ENCODE measurements at places on chromosomes 5 and 9. TPM values are rescaled to one million over a fixed set of nuclear protein-coding genes. Genes with fewer than 3 reads are reported as not detected.

GRCh38 chr9:84919440-84919839 is 249.9 kb downstream of the NTRK2 start:
- H3K4me3 ChIP-seq, result no peak overlapping the region
- DNase-seq, result no peak
- H3K36me3 ChIP-seq, result no peaks in the 10 kb centered on the region
- no peaks in the 10 kb centered on the region for H3K4me1 ChIP-seq
- no peak overlapping the region for H3K27ac ChIP-seq

GRCh38 chr9:131449276-131449675 is 53.4 kb upstream of the POMT1 start:
- peak overlapping the region; percentile 19 for H3K27ac ChIP-seq
- H3K4me3 ChIP-seq, result no peak overlapping the region
- no peaks in the 10 kb centered on the region for H3K27me3 ChIP-seq
- no peaks in the 10 kb centered on the region for H3K4me1 ChIP-seq
- no peak for DNase-seq

DNA sequence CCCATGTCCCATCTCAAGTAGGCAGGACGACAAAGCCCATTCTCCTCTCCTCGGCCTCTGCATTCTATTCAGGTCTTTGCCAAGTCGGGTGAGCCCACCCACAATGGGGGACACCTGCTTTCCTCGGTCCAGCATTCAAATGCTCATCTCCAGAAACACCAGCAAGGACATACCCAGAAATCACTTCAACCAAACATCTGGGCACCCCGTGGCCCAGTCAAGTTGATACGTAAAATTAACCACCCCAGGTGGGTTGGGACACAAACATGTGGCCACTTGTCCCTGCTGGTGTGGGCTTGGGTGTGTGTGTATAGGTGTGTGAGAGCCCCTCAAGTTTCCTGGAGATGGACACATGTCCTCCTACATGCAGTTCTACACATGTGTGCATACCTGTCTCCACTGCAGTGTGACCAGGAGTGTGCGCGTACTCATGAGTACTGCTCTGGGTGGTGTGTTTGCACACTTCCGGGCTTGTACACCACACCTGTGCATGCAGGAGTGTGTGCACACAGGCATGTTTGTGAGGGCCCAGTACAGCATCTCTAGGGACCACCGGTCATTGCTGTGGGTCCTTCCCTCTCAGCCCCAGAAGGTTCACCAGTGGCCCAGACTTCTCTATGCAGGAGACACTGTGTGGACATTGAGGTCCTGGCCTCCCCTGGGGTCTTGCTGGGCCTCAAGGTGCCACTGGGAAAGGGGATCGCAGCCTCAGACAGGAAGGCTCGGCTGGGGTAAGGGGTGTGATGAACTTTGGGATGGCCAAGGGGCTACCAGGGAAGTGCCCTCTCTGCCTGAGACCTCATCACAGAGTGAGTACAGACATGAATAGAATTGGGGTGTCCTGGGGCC is 35.4 kb upstream of the RXRA start:
- H3K4me1 ChIP-seq, result peaks cover 21% of the 10 kb centered on the region
- H3K4me3 ChIP-seq, result no peak overlapping the region
- no peak overlapping the region for H3K27ac ChIP-seq
- no peaks in the 10 kb centered on the region for H3K36me3 ChIP-seq

DNA sequence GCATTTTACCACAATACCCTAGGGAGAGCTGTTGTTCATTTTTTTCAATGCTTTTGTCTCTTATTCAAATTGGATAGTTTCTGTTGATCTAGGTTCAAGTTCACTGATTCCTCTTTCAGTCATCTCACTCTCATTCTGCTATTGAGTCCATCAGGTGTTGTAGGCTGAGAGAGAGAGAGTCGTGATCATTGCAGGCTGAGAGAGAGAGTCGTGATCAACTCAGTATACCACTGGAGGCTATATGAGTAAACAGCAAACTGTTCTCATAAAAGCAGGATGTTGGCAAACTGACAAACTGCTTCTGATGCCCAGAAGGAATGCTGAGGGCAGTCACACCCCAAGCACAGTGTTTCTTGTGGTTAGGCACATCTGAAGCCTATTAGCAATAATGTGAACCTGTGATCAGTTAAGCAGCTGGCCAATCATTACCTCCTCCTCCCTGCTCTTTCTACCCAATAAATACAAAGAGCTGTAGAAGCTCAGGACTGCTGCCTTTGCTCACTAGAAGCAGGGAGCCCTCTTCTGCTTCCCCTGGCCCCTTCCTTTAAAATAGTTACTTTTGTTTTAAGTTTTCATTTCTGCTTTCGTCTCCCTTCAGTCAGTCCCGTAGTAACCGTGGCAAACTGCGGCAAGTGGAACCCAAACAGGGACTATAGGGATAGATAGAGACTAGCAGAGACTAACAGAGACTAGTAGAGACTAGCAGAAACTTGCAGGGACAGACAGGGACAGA is 476.1 kb upstream of the ACO1 start:
- H3K27me3 ChIP-seq, result no peaks in the 10 kb centered on the region
- H3K4me3 ChIP-seq, result no peak overlapping the region
- H3K36me3 ChIP-seq, result no peaks in the 10 kb centered on the region
- H3K27ac ChIP-seq, result no peak overlapping the region
- peaks cover 2% of the 10 kb centered on the region for H3K4me1 ChIP-seq

- no peak for DNase-seq
- H3K27ac ChIP-seq, result peak overlapping the region; percentile 94
- peaks cover 33% of the 10 kb centered on the region for H3K4me1 ChIP-seq
- no peaks in the 10 kb centered on the region for H3K36me3 ChIP-seq
Measured at GRCh38 chr5:139481580-139482049, 943 bp downstream of the STING1 start.

GRCh38 chr5:43609752-43610151 is 6.8 kb downstream of the NNT start:
- no peak for DNase-seq
- H3K4me3 ChIP-seq, result no peak overlapping the region
- H3K27me3 ChIP-seq, result no peaks in the 10 kb centered on the region
- peaks cover 1% of the 10 kb centered on the region for H3K4me1 ChIP-seq
- H3K27ac ChIP-seq, result no peak overlapping the region

GRCh38 chr5:151150471-151151262 is 6.9 kb downstream of the ANXA6 start:
- peaks cover 56% of the 10 kb centered on the region for H3K4me1 ChIP-seq
- H3K4me3 ChIP-seq, result peak overlapping the region; percentile 16
- H3K27me3 ChIP-seq, result no peaks in the 10 kb centered on the region
- H3K27ac ChIP-seq, result peak overlapping the region; percentile 97
- no peak for DNase-seq

DNA sequence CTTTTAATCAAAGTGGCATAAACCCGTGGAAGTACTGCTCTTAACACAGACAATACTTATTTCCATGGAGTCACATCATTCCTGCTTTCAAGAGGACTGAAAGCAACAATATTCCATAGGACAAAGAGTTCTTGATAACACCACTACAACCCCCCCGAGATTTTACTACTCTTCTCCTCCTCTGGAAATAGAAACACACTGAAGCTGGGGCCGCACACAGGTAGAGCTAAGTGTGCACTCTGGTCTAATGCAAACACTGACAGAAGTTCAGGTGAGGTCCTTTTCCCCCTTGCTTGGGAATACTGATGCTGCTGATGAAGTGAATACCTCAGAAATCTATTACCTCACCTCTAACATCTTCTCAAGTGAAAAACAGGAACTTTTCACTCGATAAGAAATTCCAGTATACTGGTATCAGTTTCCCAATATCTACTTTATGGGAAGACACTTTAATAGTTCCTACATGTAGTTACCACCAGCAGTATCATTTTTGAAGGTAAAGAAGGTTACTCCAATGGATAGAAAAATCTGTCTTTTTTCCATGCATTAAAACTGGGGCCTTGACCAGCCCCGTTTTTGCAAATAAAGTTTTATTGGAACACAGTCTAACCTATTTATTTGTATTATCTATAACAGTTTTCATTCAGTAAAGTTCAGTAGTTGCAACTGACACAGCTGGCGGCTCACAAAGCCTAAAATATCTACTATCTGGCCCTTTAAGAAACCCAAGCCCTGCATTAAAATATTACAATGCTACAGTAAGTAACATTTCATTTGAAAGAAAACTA is 50.0 kb downstream of the GOLPH3 start:
- peaks cover 31% of the 10 kb centered on the region for H3K36me3 ChIP-seq
- no peak overlapping the region for H3K4me3 ChIP-seq
- H3K27me3 ChIP-seq, result no peaks in the 10 kb centered on the region
- no peak for DNase-seq
- no peaks in the 10 kb centered on the region for H3K4me1 ChIP-seq

DNA sequence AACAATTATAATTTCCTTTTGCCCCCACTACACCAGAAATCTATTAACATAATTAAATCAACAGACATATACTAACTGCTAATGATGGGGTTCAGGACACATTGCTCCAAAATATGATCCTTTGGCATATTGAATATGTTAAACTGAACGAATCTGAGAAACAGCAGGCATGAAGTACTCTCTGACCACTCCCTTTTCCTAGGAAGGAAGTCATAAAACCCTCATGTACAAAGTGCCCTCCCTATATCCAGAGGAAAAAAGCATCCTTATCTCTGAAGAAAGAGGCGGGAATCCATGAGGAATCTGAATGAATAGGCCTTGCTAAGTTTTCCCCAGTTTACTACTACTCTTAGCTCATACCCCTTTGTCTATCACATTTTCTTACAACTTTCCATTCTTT is 67.9 kb downstream of the ADAMTS6 start:
- no peak overlapping the region for H3K4me3 ChIP-seq
- no peak for DNase-seq
- peaks cover 22% of the 10 kb centered on the region for H3K36me3 ChIP-seq
- no peaks in the 10 kb centered on the region for H3K4me1 ChIP-seq
- no peak overlapping the region for H3K27ac ChIP-seq

DNA sequence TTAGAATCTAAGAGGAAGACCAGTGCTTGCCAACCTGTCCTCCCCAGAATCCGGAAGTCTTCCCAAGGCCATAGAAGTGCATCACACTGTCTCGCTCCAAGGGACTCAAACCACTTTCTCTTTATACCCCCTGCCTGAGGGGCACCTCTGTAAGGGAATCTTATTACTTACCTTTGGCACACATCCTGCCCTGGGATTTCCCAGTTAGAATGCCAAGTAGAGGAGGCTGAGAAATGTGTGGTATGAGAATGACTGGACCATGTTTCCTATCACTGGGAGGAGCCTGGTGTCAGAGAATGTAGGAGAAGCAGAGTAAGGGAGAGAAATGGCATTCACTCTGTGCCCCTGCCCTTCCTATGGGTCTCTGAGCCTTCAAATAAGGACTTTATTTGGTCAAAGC is 85.8 kb downstream of the AOPEP start:
- no peak overlapping the region for H3K4me3 ChIP-seq
- H3K4me1 ChIP-seq, result peaks cover 23% of the 10 kb centered on the region
- H3K36me3 ChIP-seq, result peaks cover 11% of the 10 kb centered on the region
- DNase-seq, result no peak

DNA sequence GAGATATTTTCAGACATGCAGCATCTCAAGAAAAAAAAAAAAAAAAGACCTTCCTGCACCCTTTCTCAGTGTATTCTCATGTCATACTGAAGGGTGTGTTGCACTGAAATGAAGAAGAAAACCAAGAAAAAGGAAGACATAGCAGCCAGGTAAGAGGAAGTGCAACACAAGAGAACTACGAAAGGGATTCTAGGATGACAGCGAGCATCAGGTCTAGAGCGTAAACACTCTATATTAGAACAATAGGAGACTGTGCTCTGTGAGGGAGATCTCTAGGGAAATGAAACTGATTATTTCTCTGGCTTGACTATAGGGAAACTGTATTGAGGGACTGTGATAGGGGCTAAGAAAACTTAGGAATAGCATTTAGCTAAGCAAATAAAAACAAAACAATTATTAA is 30.0 kb downstream of the BTF3 start:
- no peak for DNase-seq
- H3K36me3 ChIP-seq, result no peaks in the 10 kb centered on the region
- H3K27me3 ChIP-seq, result peaks cover 24% of the 10 kb centered on the region
- H3K4me1 ChIP-seq, result no peaks in the 10 kb centered on the region
- H3K4me3 ChIP-seq, result no peak overlapping the region

DNA sequence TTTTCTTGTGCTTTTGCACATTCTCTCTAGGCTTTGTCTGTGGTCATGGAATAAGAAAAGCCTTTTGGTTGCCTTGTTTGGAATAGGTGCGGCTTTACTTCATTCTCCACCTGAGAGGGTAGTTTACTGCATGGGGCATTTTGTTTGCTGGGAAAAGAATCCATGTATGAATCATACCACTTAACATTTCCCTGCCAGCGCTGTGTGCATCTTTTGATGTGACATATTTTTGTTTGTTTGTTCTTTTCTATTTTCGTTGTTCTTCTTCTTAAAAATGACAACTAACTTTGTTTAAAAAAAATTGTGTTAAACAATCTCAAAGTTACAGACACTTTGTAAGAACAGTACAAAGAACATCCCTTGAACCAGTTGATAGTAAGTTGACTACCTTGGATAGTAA is 113.2 kb downstream of the GCNT1 start:
- H3K27me3 ChIP-seq, result peaks cover 24% of the 10 kb centered on the region
- H3K27ac ChIP-seq, result no peak overlapping the region
- DNase-seq, result no peak
- no peaks in the 10 kb centered on the region for H3K36me3 ChIP-seq

DNA sequence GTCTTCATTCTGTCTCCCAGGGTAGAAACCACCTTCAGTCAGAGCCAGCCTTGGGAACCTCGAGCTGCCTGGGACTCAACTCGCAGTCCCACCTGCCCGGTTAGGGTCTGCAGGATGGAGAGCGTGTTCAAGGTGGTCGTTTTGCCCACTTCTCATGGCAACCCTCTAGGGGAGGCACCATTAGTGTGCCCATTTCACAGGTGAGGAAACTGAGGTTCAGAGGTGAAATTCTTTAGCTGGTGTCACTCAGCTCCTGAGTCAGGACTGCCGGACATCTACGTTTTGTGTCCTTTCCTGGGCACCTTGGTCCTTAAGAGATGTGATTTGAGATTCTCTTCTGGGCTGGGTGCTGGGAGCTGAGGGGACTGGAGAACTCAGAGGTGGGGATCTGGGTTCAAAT is 30.0 kb downstream of the DAB2IP start:
- H3K36me3 ChIP-seq, result peaks cover 8% of the 10 kb centered on the region
- H3K4me1 ChIP-seq, result peaks cover 20% of the 10 kb centered on the region
- no peak for DNase-seq
- no peaks in the 10 kb centered on the region for H3K27me3 ChIP-seq
- no peak overlapping the region for H3K4me3 ChIP-seq
- H3K27ac ChIP-seq, result no peak overlapping the region

DNA sequence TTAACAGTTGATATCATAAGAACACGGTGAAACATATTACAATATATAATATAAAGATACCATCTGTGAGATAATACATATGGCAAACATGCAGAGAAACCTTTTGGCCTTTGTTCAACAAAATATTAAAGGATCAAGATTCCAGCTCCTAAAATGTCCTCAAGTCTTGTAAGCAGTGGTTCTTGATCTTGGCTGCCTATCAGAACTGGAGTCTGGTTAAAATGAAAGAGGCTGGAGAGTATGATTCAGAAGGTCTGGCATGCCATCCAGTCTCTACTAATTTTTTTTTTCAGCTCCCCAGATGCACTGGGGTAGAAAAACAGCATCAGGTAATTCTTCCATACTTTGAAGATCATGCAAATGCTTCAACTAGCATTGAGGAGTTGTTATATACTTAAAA is 83.2 kb downstream of the TNC start:
- H3K36me3 ChIP-seq, result no peaks in the 10 kb centered on the region
- H3K27ac ChIP-seq, result peak overlapping the region; percentile 48
- H3K4me3 ChIP-seq, result no peak overlapping the region
- H3K27me3 ChIP-seq, result no peaks in the 10 kb centered on the region
- H3K4me1 ChIP-seq, result peaks cover 7% of the 10 kb centered on the region
- no peak for DNase-seq

CTSV gene
- 8.9 TPM for total RNA-seq

ISL1 gene
- total RNA-seq, result 12.0 TPM

CCL27 gene
- 0.84 TPM for total RNA-seq

GABRG2 gene
- total RNA-seq, result not detected
